Natural killer cell (primary cell): ENCODE measurements at places on chromosomes 16 and 17.

GRCh38 chr17:81976332-81977210 lies 858 bp upstream of the ASPSCR1 start:
- peak; percentile 59 for DNase-seq

DNA sequence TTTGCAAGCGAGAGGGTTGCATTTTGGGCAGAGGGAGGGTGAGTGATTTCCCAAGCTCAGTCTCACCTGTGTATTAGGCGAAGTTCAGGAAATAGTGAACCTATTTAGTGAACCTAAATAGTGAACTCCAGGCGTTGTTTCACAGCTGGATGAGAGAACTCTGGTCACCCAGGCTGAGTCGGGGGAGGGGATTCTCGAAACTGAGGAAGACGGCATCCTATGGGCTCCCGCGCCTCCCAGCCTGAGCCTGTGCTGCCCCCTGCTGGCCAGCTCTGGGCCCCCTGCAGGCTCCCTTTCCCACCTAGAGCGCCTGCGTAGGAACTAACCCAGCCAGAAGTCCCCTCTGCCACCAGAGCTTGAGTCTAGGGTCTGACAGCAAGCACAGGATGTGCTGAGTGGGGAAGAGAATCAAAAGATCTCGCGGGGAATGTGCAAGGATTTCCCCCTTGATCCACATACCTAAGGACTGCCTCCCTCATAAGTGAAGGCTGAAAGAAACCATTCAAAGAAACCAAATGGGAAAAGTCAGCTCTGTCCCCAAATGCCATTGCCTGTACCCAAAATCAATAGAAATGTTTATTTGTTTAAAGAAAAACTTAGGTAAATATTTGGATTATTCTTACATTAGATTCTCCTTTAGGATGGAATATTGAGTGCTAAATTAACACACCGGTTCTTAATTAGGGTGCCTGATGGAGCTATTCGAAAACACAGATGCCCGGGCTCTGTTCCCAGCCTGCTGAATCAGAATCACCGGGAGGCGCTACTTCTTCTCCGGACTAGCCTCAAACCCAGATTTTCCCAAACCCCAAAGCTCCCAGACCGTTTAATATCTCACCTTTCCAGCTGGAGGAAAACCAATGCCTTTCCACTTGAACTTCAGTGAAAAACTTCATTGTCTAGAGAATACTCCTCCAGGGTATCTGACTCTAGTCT lies 14.8 kb upstream of the MARVELD3 start:
- peak; percentile 85 for DNase-seq

DNA sequence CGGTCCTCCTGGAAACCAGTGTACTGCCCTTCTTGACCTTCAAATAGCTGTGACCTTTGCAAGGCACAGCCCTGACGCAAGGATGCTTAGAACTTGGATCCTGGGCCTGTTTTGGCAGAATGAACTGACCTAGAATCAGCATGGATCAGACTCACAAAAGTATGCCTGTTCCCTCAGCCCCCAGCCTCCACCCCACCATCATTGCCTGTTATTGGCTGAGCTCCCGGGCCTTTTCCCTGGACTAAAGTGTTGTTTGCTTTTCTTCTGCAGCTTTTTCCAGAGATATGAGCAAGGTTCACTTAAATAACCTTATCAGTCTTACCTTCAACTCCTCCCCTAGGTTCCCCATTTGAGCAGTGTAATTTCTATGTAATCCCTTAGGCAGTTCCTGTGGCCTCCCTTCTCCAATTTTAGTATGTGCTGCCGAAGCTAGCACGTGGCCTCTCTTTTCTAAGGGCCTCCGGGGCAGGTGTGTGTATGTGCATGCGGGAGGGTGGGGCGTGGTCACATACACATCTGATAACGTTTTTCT lies 347.4 kb downstream of the MAF start:
- DNase-seq = no peak

DNA sequence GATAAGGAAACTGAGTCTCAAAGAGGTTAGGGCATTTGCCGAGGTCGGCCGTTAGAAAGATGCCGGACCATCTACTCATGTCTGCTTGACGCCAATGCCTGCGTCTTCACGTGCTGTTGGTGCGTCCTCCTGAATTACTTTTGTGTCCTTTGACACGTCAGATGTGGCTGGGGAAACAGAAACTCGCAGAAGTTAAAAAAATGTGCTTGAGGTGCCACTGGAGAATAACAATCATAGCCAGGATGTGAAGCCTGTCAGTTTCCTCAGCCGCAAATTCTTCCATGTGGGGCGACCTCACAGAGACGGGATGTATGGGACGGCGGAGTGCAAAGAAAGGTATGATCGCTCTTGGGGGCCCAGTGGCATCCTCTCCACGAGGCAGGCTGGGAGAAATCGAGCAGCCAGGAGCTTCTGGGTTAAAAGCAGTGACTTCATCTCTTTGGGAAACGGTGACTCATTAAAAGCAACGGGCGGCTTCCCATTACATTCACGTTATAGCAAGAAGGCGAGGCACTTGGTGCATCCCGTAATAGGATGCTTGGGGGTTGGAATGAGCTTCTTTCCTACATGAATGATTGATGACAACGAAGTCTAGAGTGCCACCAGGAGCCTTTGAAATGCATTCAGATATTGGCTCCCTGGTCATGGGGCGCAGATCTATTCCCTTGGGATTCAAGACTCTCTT lies 67.8 kb downstream of the BMERB1 start:
- DNase-seq = no peak

- DNase-seq = no peak
These were observed 2.7 kb downstream of the PHKG2 start for GRCh38 chr16:30750876-30751465.

GRCh38 chr17:2777242-2777867 lies 18.9 kb upstream of the RAP1GAP2 start:
- no peak for DNase-seq

DNA sequence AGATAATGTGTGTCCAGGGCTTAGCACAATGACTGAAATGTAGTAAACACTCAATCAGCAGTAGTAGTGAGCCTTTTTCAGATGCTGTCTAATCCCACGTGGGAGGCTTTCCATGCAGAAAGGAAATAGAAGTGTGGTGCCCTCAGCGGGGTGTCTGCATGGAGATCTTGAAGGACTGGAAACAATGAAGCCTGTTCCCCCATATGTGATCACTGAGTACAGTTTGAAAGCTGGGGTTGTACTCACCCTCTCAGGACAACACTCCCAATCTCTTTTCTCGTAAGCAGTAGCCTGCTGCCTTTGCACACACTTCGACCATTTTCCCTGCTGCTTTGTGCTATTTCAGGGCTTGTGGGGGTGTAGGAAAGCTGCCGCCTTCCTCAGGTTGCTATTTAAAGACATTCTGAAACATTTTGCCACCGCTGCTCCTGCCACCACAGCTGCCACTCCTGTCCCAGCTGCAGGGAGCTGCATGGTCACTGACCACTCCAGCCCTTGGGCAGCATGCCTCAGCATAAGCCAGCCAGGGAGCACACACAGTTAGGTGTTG lies 40.6 kb upstream of the HAS3 start:
- DNase-seq = no peak

DNA sequence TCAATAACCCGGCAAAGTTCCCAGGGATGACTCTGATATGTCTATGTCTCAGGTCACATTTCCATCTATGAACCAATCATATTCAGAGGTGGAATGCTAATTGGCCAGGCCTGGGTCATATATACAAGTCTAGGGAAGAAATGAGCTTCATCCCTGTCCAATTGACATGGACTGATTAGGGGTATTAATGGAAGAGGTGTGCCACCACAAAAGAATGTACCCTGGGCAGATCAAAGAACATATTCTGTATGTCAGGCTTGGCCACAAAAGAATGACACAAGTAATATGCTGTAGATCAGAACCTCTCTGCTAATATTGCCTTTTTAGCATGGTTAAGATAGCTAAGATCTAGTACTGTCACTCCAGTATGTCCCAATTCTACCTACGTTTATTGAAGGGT lies 6.7 kb downstream of the SLC35G3 start:
- no peak for DNase-seq
